ENCODE measurements at places on chromosomes 1 and 21.

DNA sequence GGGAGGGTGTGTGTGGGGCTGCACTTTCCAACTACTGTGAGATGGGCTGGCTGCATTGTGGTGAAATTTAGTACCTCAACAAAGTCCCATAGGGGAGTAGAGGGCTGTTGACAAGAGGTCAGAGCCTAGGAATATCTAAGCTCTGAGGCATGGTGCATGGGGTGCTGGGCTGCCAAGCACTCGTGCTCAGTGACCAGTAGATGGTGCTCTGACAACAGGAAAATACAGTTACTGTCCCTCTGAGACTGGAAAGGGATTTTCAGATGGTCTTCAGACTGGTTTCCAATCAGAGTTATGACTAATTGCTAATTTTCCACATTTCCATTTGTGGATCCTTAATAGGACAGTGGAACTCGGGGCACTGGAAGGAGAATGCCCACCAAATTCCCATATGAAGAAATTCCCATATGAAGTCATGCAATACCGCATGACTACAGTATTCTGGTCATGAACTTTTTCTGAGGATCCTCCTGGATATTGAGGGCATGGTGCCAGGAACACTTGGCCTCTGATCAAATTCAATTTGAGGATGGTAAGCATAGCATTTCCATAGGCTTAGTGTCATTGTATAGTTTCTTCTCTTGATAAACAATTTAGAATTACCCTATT lies 4.1 kb upstream of the CACNA1E start:
- DNase-seq = peak; percentile 23

DNA sequence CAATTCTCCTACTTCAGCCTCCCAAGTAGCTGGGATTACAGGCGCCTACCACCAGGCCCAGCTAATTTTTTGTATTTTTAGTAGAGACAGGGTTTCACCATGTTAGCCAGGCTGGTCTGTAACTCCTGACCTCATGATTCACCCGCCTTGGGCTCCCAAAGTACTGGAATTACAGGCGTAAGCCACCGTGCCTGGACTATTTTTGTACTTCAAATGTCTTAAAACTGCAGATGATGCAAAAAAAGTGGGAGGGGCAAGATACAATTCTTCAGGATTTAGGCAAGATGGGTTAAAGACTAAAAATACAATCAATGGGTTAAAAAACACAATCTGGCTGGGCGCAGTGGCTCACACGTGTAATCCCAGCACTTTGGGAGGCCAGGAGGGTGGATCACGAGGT lies 4.7 kb downstream of the SCAF4 start:
- no peak for DNase-seq

DNA sequence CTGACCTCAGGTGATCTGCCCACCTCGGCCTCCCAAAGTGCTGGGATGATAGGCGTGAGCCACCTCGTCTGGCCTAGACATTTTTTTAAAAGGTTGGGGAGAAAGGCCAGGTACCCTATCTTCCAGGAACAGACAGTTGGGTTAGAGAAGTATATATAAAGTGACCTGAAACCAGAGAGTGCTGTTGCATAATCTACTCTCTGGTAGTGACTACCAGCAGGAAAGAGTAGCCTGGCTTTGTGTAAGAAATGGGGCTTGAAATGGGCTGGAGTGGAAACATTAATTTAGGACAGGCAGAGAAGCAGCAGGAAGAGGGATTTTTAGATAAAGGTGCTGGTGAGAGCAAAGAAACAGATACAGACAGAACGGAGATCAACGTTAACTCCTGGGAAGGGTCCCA lies 125.8 kb upstream of the HOOK1 start:
- no peak for DNase-seq

- no peak for DNase-seq
Observed at GRCh38 chr1:230495891-230496385, 69.8 kb upstream of the PGBD5 start.

GRCh38 chr1:114113411-114114184 lies 40.1 kb downstream of the SYT6 start:
- no peak for DNase-seq

GRCh38 chr1:22296701-22297591 lies 154.0 kb upstream of the WNT4 start:
- DNase-seq = no peak

- DNase-seq = no peak
Observed at GRCh38 chr1:47894410-47895278, 102.5 kb downstream of the TRABD2B start.

All from neural crest cell (in vitro differentiated cells).